ENCODE measurements at places on chromosomes 13 and 19.

DNA sequence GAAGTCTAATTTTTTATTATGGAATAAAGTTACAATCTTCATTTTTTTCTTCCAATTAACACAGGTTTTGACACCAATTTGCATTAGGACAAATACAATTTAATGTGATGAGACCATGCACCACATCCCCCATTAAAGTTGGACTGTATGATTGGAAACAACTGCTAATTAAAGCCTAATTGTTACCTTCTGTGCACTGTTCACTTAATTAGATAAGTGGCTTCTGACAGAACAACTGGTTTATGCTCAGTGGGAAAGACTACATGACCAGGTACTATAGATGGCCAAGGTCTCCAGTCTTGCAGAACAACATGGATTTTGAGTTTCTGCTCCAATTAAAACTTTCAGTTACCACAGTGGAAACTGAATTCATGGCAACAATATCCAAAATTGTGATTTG, 198.1 kb downstream of the FGF14 start:
- no peak for DNase-seq

DNA sequence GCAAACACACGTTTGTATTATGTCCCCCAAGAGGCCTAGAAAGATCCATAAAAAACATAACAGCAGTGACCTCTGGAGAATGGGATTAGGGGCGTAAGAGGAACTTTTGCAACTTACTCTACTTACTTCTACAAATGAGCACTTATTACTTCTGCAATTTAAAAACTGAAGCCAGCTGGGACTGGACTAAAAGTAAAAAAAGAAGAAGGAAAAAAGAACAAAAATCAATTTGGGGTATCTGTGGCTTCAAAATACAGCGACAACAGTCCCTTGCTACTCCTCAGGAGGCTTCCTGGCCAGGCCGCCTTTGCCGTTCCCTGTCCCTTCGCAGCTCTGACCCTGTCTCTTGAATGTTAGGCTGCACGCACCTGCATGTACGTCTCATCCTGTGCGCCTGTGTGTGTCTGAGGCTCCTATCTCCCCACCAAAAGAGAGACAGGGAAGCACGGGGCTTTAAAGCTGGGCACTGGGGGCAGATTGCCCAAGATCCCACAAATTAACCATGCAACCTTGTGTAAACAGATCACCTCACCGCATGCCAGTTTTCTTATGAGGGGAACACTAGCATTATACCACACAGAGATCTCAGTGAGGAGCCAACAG, 12.1 kb upstream of the FKRP start:
- DNase-seq = no peak

GRCh38 chr19:39405958-39406655, 540 bp upstream of the ZFP36 start:
- peak; percentile 88 for DNase-seq

DNA sequence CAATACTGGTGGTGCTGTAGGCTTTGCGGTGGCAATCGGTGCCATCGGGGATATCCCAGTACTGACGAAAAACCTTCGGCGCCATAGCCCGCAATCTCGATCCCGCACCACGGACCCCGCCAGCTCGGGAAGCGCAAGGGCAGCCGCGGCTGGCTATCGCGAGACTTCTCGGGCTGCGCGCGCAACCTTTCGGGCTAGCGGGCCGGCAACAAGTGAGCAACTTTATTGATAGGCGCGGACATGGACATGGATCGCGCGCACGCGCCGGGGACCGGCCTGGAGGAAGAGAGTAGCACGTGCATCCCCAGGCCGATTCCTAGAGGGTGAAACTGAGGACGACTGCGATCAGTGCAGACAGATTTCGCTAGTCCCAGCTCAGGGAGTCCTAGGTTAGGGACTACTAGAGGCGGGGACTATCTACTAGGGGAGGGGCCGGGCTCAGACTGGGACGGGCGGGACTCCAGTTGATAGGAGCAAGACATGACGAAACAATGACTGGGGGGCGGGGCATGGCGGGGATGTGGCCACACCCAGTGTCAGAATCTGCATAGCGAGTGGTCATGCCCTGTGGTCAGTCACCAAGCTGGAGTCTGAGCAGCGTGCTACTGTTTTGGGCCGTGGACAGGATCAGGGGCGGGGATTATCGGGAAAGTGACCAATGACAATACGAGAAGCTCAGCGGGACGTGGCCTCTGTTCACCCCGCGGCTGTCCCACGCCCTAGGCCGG, at the start of gene NDUFA11:
Gene NDUFA11, minus strand, starts transcription at position 167 of the 728 bp plus-strand sequence. Its CDS starts 82 bp downstream, at position 85.
- DNase-seq = peak; percentile 95

GRCh38 chr13:44825953-44826352, 163.3 kb downstream of the NUFIP1 start:
- DNase-seq = no peak

- no peak for DNase-seq
Measured at GRCh38 chr13:45833242-45833641, 18.3 kb downstream of the SIAH3 start.

GRCh38 chr13:44420376-44421220, 47.0 kb downstream of the SERP2 start:
- DNase-seq = no peak

All from stimulated activated CD4-positive, alpha-beta T cell treated with anti-CD3 and anti-CD28 coated beads, Interleukin-2, amount 100 ng/mL, for 4 hours (primary cell).